Activated naive CD8-positive, alpha-beta T cell treated with anti-CD3 and anti-CD28 coated beads for 36 hours (primary cell): ENCODE measurements at places on chromosomes 7 and 10.

DNA sequence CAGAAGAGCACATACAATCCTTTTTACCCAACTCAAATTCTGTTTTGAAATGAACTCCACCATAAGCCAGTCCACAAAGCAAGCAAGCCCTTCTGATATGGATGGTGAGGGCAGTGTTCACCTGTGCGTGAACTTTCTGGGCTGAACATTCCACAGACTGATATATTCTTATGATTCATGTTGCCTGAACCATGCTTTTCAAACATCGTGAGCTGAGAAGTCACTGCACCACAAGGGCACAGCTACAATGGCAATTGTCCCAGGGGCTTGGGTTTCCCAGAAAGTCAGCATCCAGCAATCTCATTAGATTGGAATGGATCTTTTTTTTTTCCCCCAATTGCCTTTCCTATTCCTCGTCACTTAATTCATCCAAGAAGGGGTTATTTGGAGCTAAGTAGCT is 86.9 kb upstream of the ZNF438 start:
- DNase-seq = no peak

DNA sequence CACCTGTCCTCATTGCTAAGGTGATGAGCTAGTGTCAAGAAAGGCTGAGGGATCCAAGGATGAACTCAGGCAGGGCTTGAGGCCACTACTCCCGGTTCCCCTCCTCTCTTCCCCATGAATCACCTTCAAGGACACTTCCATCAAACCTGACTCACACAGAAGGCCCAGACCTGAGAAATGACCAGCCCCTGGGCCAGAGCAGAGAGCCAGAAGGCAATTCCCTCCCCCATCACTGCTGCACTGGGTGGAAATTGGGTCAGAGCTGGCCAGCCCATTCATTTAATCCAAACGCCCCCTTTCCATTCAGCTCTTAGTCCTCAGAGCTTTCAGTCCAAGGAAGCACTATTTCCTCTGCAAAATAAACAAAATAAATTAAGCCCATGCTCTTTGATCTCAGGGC is 182.0 kb downstream of the KCNMA1 start:
- DNase-seq = no peak

DNA sequence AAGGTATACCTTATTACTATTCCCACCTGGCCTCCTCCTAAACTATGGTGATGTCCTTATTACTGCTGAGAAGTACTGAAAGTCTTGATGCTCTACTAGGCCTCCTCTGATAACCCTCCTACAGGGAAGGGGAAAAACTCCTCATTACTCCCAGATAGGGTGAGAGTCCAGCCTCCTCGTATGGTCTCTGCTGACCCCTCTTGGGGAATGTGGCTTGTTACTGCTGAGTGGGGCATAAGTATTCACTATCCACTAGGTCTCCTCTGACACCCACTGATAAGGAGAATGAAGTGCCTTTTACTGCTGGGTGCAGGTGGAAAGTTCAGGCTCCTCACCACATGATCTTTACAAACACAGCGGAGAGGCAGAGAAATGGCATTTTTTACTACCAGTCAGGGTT is 222.9 kb downstream of the CHRM2 start:
- no peak for DNase-seq

- DNase-seq = no peak
Observed at GRCh38 chr7:5302577-5302976, 19.8 kb downstream of the SLC29A4 start.
